ENCODE measurements at places on chromosomes 5 and 9. TPM values are rescaled to one million over a fixed set of nuclear protein-coding genes. Genes with fewer than 3 reads are reported as not detected.

GRCh38 chr5:142395334-142395733, 70.5 kb upstream of the SPRY4 start:
- no peak overlapping the region for H3K27ac ChIP-seq
- H3K27me3 ChIP-seq = no peaks in the 10 kb centered on the region
- no peaks in the 10 kb centered on the region for H3K36me3 ChIP-seq
- H3K4me3 ChIP-seq = no peak overlapping the region

DNA sequence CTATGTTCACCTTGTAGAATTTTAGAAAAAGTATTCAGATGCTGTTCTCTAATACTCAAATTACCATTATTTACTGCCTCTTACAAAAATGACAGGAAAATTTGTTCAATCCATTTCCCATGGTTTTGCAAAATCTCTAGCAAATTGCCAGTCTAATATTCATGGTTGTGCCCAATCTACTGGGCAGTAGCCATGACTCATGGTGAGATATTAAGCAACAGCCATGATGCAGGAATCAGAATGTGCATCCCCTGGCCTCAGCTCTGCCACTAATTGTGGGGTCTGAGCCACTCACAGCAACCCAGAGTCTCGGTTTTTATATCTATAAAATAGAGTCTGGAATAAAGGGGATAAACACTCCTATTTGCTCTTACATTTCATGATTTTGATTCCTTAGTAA, 353.6 kb downstream of the DEPDC1B start:
- H3K36me3 ChIP-seq = no peaks in the 10 kb centered on the region
- no peak overlapping the region for H3K4me3 ChIP-seq
- no peak overlapping the region for H3K27ac ChIP-seq
- no peaks in the 10 kb centered on the region for H3K27me3 ChIP-seq
- peaks cover 9% of the 10 kb centered on the region for H3K4me1 ChIP-seq

The CDC20B gene
- total RNA-seq = 0.16 TPM

GRCh38 chr9:115775659-115776058, 377.9 kb upstream of the PAPPA start:
- no peak for DNase-seq
- no peaks in the 10 kb centered on the region for H3K4me1 ChIP-seq
- H3K27ac ChIP-seq = no peak overlapping the region
- H3K4me3 ChIP-seq = no peak overlapping the region
- no peaks in the 10 kb centered on the region for H3K36me3 ChIP-seq
- H3K27me3 ChIP-seq = no peaks in the 10 kb centered on the region

The CSF1R gene
- 0.19 TPM for total RNA-seq

The DHFR gene
- 48.6 TPM for total RNA-seq

DNA sequence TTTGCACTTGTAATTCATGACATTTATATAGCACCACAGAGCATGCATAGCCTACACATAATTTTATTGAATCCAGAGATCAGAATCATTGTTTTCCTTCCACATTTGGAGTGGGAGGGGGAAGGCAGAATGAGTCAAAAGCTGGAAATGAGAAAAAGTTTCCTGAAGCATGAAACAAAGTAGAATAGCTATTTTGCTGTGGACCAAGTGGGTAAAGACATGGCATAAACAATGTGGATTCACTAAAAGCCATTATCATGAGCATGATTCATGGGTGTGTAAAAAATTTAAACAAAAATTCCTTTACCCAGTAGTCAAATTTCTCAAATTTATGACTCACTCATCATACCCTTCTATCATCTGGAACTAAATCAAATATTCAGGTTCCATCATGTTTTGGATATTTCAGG, 97.9 kb downstream of the YIPF5 start:
- no peak for DNase-seq
- H3K4me1 ChIP-seq = peaks cover 3% of the 10 kb centered on the region
- H3K27me3 ChIP-seq = no peaks in the 10 kb centered on the region
- H3K4me3 ChIP-seq = no peak overlapping the region
- no peak overlapping the region for H3K27ac ChIP-seq

Measured in endodermal cell (in vitro differentiated cells).